ENCODE measurements at places on chromosomes 1 and 21.

DNA sequence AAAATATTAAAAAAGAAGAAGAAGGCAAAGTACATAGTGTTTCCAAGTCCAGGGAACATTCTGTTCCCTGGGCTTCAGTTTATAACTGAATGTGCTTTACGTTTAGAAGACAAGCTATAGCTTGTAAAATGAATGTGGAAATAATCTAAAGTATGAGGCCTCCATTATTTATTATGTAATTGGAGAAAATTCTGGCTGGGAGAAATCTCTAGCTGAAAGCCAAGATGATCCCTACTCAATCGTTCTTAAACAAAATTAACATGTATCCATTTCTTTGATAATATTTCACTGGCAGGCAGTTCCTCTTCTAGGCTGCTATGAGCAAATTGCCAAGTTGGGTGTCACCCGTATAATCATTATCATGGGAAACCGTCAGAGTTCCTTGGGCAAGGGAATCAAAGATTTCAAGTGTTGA lies 52.2 kb upstream of the ETS2 start:
- no peak for DNase-seq

- peak; percentile 10 for DNase-seq
Observed at GRCh38 chr1:86596741-86597290, 49.9 kb downstream of the CLCA4 start.

GRCh38 chr1:22584970-22585369 lies 21.7 kb downstream of the EPHA8 start:
- DNase-seq, result no peak

- DNase-seq, result peak; percentile 74
Observed at GRCh38 chr1:70090875-70091274, 114.5 kb downstream of the LRRC40 start.

GRCh38 chr1:67749844-67750690 lies 65.1 kb downstream of the GADD45A start:
- peak; percentile 87 for DNase-seq

Measured in fibroblast of pulmonary artery (primary cell).